Stimulated activated CD4-positive, alpha-beta T cell treated with anti-CD3 and anti-CD28 coated beads, TNF-alpha, amount 100 ng/mL, for 24 hours (primary cell): ENCODE measurements at places on chromosomes 5 and 9.

DNA sequence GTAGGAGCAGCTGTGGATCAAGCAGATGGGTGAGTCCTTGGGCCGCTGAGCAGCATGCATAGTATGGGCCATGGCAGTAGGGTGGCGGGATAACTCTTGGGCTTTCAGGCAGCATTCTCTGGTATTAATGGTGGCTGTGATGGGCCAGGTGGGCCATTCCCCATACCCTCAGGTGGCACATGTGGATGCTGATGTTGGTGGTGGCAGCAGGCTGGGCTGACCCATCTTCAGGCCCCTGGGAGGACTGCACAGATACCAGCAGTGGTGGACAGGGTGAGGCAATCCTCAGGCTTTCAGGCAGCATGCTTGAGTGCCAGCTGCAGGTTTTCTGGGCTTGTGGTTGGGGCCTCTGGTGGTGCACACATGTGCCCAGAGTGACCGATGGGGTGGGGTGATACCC lies 27.1 kb upstream of the C6 start:
- DNase-seq: no peak

DNA sequence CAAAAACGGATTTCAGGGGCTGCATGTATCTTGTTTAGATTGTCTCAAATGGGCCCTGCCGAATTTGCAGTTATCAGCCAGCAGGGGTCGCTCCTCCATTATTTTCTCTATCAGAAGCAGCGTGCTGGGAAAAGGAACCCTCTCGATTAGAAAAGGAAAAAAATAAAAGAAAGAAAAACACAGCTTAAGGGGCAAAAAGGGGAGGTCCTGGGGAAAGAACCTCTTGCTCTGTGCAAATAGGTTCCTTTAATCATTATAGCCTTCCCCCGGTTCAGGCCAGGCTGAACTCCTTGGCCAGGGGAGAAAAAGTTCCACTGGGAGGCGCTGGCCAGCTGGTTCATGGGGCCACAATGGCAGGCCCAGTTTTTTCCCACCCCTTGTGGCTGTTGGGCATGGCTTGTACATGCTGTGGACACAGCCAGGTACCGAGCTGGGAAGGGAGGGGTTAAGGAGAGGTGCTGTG lies 25.0 kb upstream of the CAPSL start:
- no peak for DNase-seq

DNA sequence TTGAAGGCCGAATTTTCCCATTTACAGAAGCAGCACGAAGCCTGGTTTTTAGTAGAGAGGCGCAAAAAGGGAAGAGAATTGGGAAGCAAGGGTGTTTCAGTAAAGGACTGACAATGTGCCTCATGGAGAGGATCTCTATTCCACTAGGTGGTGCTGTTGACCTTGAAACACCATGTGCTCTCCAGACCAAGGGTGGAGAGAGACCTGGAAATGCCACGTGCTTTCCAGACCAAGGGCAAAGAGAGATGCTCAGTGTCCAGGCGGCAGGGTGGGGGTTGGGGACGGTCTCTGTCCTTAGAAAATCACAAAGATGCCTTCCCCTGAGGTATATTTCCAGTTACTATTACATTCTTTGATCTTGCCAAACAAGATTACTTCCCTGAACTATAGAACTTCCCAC lies 425.3 kb downstream of the CSNK1G3 start:
- no peak for DNase-seq

GRCh38 chr9:27193886-27194285 lies 84.9 kb downstream of the TEK start:
- no peak for DNase-seq

DNA sequence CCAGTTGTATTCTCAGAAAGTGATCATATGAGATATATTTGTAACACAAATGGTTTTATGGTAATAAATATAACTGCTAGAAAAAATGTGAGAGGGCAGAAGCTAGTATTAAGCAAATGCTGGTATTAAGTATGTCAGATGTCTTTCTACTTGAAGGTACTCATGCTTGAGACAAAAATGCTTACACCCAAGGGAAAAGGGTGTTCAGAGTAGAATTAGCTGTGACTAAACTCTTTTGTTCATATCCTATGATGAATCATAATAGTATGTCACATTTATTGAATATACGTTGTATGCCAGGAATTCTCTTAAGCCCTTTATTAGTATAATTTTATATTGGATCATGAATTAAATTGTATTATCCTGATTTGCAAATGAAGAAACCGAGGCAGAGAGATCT lies 2.2 kb downstream of the ADGRV1 start:
- no peak for DNase-seq

GRCh38 chr9:134276453-134277245 lies 49.6 kb upstream of the RXRA start:
- no peak for DNase-seq

DNA sequence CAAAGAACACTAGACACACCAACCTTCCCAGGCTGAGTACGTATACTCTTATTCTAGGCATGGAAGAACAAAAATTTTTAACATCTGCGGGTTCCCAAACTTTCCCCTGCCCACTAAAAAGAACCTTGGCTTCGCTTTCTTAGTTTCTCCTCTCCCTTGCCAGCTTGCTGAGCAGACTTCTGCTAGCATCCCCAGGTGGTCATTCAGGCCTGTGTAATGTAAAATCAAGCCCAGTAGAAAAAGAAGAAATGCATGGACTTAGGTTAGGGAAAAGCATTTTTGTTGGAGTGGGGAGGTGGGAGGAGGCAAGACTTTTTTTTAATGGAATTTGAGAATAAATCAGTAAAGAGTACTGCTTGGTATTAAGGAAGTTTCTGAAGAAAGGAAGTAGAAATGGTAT lies 331.0 kb upstream of the TLE4 start:
- no peak for DNase-seq

GRCh38 chr9:93064392-93065134 lies 6.1 kb downstream of the SUSD3 start:
- DNase-seq: peak; percentile 86

GRCh38 chr5:25950681-25951080 lies 1087.7 kb downstream of the CDH9 start:
- DNase-seq: no peak

DNA sequence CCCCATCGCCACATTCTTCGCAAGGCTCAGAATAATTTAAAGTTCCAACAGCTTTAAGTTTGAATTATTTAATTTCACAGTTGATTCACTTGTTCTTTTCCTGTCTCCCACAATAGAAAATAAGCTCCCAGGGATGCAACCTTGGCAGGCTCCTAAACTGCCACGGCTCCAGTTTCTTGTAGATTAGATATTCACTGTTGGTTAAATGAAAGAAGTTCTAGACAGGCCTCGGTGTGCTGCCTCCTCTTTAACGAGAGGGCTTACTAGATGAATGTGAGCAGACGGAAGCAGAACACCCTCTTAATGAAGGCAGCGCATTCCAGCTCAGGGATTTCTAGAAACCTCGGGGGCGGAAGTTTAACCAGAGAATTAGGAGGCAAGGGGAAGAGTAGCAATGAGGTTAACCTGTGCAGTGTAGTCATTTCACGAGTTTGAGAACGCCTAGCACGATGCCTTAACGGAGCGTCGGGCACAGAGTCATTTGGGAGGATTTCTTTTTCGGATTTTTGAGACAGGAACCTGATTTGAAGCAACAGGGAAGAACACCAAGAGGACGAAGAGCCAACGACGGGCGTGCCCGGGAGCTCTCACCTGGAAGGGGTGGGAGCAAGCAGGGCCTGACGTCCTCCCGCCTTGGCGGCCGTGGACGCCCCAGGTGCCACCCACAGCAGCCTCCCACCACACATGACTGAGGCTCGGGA lies 637 bp upstream of the SMC5 start:
- DNase-seq: no peak

- no peak for DNase-seq
These were observed 14.3 kb upstream of the CTNND2 start for GRCh38 chr5:11918463-11919045.

- DNase-seq: no peak
These were observed 14.9 kb upstream of the FEM1C start for GRCh38 chr5:115559524-115559923.

DNA sequence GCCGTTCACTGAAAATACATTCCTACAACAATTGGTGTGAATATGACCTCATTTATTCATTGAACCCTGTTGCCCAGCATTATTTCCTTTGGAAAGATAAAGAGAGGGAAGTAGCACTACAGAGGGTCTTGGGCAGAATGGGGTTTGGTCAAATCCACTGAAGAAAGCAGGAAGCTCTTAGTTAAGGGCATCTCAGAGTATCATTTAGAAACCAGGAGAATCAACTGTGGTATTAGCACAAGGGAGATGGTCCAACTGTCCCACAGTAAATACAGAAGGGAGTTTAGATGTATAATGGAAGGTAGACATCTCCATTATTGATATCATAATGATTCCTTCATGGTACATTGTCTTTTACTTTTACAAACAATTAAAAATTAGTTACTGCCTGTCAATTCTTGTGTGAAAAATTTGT lies 47.1 kb downstream of the LIX1 start:
- DNase-seq: no peak

DNA sequence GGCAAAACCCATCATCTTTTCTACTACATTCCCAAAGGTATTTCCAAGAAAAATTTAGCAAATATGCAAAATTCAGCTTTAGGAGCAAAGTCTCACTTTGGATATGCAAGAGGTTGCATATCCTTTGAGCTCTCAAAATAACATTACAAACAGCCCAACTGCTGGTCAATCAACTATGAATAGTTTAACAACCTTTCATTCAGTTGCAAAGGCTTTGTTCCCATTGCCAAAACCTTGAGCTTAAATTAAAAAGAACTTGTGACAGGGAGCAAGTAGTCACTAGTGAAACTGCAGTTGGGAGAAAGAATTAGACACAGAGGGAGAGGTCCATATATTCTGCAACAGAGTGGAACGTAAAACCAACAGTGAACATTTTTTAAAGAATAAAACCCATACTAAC lies 8.8 kb downstream of the ZNF608 start:
- DNase-seq: no peak

DNA sequence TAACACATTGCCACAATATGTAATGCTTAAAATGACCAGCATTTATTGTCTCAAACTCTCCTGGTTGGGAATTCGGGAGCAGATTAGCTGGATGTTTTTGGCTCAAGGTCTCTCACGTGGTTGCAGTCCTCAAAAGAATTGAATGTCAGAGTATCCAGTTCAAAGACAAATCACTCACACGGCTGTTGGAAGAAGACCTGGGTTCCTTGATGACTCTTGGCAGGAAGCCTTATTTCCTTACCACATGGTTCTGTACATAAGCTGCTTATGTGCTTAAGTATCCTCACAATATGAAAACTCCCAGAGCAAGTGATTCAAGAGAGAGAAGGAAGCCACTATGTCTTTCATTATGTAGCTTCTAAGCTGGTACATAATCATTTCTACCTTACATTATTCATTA lies 230.3 kb upstream of the PTPRD start:
- DNase-seq: no peak

DNA sequence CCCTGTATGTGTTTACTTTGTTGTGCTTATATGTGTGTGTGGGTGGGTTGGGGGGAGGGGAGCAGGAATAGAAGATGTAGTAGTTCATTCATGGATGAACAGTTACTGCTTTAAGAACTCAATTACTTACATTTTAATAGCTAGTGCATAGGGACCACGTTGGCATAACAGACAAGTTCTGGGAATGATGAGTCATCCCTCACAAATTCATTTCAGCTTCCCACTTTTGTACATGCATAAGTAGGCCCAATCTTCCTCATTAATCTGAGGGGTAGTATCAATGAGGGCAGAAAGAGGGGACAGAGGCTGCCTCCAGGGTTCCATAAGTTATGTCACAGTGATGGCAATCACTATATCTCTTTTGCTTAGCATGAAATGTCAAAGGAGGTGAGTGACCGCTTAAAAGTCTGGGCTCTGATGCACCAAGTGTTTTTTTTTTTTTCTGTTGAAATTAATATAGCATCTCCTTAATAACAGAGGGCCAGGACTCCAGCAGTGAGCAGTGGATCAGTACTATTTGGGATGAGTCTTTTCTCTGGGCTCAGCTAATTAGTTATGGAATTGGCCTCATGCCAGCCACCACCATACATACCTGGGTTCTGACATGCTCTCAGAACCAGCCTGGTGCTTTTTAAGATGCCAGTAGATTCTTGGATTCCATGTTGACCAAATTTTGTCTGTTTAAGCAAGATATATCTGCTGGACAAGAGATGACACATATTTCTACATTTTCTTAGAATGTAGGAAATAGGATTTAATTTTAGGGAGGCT lies 37.1 kb downstream of the PRDM6 start:
- no peak for DNase-seq

DNA sequence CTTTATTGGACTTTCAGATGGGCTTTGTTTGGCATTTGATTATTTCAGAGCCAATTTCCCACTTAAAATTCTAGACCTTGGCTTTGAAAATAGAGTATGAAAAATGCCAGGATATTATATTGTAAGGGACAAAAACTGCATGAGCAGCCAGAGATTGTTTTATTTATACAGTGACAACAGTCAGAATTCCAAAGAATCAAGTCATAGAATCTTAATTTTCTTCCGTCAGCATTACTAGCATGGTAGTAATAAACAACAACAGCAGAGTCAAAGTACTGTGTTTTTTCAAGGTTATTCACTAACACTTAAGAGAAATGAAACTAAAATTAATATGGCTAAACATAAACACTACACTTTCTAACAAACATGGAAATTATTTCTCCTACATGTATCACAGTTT lies 52.2 kb downstream of the MLLT3 start:
- DNase-seq: no peak

DNA sequence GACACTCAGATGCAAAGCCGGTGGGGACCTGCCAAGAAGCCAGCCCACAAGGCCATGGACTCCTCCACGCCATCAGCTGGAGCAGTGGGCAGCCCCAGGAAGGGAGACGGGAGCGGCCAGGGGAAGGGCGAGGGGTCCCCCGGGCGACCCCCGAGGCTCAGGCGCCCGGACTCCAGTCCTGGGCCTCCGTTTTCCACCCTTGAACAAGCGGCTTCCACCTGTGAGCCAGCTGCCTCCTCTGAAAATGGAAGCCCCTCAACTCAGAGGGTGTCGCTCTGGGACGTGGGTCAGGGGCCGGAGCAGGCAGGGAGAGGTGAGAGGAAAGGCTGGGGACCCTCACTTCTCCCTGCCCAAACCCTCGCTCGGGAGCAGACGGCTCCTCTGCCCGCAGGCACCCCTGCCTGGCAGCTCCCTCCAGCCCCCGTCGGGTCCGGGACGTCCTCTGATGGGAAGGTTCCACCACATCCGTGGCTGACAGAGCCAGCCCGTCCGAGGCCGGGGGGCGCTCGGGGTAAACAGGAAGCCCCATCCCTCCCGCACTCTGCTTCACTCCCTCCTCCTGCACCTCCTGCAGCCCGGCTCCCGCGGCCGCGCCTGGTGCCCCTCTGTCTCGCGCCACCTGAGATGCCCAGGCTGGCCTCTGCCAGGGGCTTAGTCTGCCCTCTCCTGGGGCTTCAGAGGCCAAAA lies 3.7 kb upstream of the EGFL7 start:
- no peak for DNase-seq

GRCh38 chr9:123394291-123395235 lies 38.6 kb downstream of the CRB2 start:
- no peak for DNase-seq

GRCh38 chr5:91098541-91098940 lies 284.6 kb downstream of the ARRDC3 start:
- no peak for DNase-seq

DNA sequence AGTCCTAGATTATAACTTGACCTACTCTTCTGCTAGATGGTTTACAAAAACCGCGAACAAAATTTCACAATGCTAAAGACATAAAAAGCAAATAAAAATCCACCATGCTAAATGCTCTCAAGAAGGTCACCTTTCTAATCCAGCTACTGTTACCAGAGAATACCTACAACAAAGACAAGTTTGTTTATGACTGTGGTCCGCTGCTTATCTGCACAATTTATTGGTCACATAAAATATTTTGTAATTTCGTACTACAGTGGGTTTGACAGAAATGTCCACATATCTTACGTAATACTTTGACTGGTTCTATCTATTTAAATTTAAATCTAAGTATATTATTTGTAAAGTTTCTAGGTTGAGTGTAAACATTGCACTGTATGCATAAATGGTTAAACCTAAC lies 257.6 kb upstream of the ZNF608 start:
- no peak for DNase-seq
